Stimulated activated CD4-positive, alpha-beta T cell treated with anti-CD3 and anti-CD28 coated beads, Interleukin-4, amount 100 ng/mL, for 1 hour (primary cell): ENCODE measurements at places on chromosomes 1 and 21.

DNA sequence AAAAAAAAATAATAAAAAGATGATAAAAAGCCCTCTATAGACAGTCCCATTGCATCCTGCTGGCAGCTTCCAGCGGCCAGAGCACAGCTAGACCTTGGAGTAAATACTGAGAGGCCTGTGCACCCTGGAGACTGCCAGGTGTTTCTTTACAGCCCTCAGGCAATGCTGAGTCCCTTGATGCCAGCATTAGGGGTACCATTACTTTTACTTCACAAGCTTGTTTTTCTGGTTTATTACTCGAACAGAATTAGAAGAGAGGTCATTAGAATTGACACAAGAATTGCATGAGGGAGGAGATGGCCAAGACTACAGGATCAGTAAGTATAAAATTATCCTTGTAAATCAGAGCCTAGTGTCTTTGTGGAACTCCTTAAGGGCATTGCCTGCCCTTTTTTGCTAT is 43.6 kb downstream of the AKNAD1 start:
- DNase-seq: no peak

- no peak for DNase-seq
These were observed 87.6 kb downstream of the MTR start for GRCh38 chr1:236882678-236883077.

DNA sequence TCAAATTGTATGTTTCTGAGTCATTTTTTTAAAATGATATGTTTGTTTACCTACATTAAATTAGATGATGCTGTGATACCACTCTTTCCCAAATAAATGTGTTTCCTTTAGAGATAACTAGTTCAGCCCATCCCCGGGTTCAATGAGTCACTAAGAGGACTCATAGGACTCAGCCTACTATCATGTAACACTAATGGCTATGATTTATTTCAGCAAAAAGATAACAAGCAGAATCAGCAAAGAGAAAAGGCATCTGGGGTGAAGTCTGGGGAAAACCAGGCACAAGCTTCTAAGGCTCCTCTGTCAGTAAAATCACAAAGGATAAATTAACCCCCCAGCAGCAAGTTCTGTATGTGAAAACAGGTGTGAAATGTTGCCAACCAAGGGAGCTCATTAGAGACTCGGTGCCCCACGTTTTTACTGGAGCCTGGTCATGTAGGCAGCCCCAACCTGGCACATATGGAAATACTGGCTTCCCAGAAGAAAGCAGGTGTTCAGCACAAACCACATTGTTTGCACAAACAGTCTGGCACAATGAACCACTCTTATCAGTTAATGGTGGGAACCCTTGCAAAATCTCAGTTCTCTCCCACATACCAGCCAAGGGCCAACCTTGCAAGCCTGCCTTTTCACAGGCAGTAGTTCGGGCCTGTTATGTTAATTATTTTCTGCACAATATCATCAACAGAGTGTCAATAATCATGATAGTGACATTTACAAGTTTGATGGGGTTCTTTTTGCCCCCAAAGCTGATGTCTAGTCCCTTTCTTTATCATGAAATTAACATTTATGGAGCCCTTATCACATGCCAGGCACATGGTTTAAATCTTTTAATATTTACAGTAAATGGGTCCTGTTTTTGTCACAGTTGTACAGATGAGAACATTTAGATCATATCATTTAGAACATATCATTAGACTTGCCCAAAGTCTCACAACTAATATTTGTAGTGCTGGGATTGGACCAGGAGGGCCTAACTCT is 23.1 kb upstream of the CNN3 start:
- DNase-seq: no peak

- no peak for DNase-seq
These were observed 206.5 kb downstream of the NRIP1 start for GRCh38 chr21:14858311-14858710.

DNA sequence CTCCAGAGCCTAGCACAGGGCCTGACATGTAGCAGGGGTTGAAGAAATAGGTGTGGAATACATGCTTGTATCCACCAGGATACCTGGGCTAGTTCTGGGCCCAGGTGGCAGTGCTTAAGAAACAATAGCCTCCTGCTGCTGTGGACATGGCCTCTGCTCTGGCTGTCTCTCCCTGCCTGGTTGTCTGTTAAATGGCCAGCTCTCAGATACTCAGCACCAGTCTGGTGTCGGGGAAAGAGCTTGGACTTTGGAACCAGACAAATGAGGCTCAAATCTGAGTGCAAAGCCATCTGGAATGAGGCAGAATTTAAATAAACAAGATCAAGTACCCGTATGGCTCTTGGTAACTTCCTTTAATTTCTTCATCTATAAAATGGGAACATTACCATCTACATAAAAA is 31.5 kb downstream of the SESN2 start:
- DNase-seq: no peak

DNA sequence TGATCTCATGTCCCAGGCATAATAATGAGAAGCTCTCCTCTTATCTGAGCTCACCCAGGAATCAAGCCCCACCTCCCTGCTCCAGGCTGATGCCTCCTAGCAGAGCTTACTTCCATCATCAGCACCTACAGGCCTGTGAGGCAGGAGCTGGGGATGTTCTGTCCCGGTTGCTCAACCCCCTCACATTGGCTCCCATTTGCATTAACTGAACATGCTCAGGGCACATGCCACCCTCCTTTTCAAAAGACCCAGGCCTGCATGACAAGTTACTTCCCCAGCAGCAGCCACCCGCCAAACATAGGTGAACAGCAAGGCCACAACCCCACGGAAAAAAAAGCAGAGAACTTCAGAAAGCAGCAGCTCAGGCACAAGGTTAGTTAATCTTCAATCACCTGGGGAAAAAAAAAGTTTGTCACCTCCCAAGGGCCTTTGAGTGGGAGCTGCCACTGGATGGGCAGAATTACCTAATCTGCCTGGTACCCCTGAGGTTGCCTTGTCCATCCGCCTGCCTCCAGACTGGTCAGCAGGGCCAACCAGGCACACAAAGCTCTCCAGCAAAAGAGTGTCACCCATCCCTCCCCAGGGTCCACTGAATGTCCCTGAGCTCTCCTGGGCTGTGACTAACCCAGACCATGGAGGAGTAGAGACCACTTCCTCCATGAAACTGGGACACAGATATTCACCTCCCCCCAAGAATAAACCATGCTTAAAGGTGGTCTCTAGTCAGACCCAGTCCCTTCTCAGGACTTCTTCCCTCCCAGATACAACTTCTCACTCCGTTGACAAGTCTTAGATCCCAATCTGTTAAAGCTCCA is 4.4 kb downstream of the KCNN3 start:
- no peak for DNase-seq

DNA sequence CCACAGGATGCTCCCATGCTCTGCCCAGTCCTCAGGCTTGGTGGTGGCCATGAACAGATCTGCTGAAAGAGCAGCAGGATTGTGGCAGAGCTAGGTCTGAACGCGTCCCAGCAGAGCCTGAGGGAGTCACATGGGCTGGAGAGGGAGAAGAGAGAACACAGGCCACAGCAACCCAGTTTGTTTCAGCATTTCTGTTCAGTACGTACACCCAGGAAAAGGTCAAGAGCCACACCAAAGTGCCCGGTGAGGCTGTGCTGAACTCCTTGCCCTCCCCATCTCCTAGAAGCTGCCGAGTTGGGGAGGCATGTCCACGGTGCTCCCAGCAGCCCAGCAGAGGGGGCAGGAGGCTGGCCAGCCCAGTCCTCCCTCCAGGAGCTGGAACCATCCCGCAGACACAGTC is 5.5 kb downstream of the PKP1 start:
- DNase-seq: no peak

DNA sequence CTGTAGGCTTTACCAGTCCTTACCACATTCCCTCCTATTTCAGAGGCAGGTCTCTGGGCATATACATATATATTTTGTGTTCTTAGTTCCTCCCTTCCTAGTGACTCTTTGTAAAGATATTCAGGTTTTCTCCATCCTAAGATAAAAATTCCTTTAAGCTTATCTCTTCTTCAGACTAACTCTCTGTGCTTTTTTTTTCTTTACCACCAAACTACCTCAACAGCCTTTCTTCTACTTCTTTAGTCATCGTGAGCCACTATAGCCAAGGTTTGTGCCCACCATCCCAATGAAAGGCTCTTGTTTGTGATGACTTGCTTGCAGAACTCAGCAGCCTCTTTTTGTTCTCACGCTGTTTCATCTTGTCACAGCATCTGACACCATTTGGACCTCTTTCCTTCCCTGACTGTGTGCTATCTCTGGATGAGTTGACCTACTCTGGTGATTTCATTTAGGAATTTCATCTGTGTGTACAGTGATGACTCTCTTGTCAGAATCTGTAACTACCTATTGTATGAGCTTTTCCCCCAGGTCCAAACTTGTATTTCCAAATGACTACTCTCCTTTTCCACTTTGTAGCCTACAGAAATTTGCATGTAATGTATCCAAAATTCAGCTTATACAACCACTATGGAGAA is 59.0 kb upstream of the MACF1 start:
- DNase-seq: no peak

DNA sequence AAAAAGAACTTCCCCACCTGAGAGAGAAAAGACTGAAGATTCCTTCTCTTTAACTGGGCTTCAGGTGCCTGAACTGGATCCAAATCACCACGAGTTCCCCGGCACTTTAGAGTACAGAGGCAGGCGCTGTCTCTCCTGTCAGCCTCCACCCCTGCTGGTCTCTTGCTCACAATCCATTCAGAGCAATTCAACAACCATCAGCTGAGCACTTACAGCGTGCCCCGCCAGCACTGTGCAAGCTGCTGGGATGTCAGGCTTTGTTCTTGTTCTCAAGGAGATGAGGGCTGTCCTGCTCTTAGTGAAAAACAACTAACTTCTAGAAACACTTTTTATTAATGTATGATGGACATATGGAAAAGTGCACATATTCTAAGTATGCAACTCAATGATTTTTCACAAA is 68.7 kb upstream of the VAMP3 start:
- no peak for DNase-seq

- DNase-seq: no peak
These were observed 23.5 kb upstream of the SGIP1 start for GRCh38 chr1:66510407-66510806.

GRCh38 chr21:32347977-32348376 is 44.8 kb downstream of the URB1 start:
- no peak for DNase-seq

GRCh38 chr21:45542242-45542666 is at the start of gene SLC19A1:
SLC19A1 (minus strand) TSS chr21:45542440; CDS start chr21:45537959, 4,481 bp downstream.
- DNase-seq: peak; percentile 80

GRCh38 chr1:164765557-164765956 is 206.6 kb downstream of the PBX1 start:
- no peak for DNase-seq

DNA sequence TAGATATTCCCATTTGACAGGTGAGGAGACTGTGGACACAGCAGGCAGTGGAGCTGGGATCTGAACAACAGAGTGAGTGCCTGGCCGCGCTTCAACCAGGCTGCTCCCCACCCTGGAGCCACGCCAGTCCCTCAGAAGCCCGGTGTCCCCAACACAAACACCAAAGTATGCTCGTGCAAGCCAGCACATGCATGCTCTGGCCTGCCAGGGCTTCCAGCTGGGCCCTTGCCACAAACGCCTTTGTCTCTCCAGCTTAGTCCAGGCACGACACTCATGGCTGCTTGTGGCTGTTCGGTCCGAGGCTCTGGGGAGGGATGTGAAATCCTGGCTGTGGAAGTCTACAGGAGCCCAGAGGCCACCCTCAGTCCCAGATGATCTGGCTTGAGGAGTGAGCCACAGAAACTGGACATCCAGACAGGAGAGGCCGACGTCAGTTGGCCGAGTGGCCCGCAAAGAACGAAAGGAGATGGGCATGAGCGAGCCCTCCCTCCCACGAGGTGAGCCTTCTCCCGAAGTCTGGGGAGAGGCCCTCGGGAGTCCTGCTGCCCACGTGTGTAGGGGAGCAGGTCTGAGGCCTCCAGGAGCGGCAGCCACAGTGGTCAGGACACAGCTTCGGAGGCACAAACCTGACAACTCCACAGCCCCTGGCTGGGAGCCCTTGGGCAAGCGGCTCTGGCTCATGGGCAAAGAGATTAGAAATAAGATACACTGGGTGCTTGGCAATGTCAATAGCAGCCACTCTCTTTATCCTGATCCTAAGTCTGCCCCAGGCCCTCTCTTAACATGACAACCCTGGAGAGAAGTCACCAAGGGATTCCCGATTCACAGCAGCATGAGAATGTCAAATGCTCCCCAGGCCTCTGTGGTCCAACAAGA is 117.1 kb upstream of the IFFO2 start:
- DNase-seq: no peak

GRCh38 chr21:45975020-45975666 is 6.4 kb upstream of the COL6A1 start:
- DNase-seq: no peak

DNA sequence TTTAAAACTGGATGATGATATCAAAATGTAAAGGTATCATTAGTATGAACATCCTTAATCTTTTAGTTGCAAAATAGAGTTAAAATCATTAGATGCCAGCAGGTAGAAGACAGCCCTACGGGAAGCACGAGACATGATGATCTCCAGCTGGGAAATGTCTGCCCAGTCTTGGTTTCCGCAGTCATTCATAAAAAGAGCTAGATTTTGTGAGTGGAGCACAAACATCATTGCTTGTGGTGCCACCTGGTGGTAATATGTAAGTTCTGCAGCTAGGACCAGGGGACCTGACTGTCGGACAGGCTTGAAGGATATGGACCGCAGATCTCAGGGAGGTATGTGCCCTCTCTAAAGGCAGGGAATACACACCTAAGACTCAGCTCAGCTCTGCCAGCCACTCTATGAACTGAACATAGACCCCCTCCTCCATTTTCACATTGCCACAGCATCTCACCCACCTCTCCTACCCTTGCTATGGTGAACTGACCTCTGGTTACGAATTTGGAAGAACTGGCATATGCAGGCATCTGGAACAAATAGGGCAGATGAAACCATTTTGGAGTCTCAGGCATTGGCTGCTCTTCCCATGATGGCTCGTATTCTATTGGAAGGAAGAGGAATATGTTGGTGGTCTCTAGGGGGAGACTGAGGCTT is 9.2 kb downstream of the FCMR start:
- peak; percentile 47 for DNase-seq

- no peak for DNase-seq
These were observed 938.1 kb downstream of the TTLL7 start for GRCh38 chr1:83060651-83061390.

DNA sequence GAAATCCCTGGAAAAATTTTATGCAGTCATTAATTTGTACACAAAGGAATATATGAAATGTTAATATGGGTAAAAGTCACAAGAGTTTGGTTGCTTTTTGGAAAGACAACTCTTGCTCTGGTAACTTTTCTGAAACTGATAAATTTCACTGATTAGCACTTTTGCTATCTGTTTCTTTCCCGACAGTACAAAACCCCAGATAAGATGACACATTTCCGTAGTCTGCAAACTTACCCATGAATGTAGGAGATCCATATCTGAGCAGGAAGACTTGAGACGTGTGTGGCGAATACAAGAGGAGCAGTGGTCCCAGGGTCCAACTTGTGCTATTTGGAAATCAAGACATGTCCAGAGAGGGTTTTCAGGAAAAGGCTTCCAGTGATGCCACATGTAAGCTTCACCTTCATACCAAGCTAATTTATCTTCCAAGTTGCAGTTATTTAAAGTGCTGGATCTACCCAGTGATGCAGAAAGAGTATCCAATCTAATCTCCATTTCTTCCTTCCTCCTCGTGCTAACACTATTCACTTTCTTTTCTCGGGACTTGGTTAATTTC is 35.9 kb upstream of the SAMSN1 start:
- no peak for DNase-seq

- no peak for DNase-seq
These were observed 147.4 kb downstream of the OLFM3 start for GRCh38 chr1:101849356-101849755.
